ENCODE measurements at places on chromosomes 1 and 21.

DNA sequence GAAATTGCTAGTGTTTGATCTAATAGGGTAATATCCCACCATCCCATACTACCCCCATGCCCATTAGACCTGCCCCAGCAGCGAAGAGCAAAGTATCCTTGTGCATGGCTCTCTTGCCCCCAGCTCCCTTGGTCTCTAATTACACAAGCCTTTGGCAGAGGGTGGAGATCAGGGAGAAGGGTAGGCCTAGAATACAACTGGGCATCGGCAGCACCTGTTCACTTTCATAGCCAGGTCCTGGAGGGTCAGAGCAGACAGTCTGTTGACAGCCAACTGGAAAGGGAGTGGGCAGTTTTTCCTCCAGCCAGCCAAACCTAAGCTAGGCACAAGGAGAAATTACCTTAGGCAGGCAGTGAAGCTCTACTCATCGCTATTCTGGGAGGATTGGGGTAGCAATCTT is 2.7 kb upstream of the PIGC start:
- DNase-seq = no peak

DNA sequence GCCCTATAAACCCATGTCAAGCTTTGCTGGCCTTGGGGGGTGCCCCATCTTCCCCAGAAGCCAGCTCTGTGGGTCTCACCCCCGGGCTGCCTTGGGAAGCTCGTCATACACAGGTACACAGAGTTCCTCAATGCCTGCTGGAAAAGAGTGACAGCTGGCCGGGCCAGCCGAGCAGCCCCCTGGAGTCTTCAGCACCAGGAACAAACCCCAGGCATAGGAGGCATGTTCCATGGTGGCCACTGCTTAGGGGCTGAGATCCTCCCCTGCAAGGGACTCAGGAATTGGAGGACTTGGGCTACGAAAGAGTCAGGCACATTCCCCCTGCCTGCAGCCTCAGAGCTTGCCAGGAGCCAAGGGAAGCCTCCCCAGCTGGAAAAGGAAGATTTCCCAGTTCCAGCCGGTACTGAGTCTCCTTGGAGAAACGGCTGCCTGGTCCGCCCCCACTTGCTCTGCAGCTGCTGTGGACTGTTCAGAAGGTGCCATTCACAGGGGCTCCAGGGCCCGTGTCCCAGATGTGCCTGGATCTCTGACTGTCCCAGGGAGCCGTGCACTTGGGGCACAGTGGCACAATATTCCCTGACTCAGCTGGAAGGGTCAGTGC is 89.5 kb downstream of the STUM start:
- no peak for DNase-seq

DNA sequence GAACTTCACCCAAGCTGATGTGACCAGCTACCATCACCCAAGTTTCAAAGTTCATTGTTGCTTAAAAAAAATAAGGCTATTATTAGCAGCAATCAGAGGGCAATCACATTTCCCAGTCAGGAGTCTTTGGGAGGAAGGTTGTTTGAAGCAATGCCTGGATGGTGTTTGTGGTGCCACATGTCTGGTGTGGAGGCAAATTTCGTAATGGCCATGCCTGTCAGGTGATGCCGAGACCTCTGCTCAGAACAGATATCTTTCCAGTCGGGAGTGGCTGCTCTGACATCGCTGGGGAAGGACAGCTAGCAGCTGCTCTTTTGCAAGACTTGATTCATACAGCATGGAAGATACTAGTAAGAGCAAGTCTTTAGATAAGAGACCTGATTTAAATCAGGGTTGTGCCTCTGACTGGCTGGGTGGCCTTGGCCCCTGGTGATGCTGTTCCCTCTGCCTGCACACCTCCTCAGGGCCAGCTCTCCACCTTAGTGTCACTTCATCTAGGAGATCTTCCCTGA is 187.8 kb upstream of the JUN start:
- no peak for DNase-seq

DNA sequence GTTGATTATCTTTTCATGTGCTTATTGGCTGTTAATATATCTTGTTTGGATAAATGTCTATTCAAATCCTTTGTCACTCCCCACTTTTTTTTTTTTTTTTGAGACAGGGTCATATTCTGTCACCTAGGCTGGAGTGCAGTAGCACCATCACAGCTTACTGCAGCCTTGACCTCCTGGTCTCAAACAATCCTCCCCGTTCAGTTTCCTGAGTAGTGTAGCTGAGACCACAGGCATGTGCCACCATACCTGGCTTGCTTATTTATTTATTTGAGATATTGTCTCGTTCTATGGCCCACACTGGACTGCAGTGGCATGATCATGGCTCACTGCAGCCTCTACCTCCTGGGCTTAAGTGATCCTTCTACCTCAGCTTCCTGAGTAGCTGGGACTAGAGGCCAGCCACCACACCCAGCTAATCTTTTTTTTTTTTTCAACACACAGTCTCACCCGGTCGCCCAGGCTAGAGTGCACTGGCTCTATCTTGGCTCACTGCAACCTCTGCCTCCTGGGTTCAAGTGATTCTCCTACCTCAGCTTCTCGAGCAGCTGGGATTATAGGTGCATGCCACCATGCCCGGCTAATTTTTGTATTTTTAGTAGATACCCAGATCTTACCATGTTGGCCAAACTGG is 13.9 kb upstream of the MYCL start:
- no peak for DNase-seq

DNA sequence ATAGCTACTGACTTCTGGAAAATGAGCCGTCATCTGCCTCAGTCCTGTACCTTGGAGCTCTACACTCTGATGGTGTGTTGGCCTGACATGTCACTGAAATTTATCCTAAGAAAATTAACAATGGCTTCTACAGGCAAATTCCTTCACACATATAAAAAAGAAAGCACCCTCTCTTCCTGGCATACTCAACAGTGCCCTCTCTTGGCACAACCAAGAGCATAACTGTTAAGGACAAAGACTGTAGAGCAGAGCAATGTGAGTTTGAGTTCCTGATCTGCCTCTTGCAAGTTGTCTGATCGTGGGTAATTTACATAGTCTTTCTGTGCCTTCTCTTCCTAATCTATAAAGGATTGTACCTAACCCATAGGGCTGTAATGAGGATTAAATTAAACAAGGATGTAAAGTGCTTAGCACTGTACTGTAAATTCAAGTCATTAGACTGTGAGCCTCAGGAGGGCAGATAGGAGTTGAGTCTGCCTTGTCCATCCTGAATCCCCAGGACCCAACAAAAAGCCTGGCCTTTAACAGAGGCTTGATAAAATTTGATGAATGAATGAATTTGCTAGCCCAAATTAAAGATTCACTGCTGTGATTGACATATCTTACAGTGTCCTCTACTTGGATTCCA is 83.5 kb downstream of the SYF2 start:
- DNase-seq = peak; percentile 51

DNA sequence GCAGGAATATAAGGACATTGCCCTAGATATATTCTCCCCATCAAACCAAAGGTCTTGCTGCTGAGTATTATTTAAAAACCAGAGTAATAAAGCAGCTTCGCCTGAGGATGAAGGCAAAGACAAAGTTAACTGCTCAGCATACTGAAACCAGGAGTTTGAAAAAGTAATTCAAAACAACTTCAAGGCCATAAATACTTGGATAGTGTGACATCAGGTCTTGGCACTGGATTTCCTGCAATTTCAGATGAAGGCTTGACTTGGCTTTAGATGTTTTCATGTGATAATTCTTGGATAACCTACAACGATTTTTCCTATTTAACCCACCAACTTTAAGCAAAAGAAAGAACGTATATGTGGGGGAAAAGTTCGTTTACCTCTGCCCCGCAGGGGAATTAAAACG is 10.6 kb downstream of the SOD1 start:
- no peak for DNase-seq

DNA sequence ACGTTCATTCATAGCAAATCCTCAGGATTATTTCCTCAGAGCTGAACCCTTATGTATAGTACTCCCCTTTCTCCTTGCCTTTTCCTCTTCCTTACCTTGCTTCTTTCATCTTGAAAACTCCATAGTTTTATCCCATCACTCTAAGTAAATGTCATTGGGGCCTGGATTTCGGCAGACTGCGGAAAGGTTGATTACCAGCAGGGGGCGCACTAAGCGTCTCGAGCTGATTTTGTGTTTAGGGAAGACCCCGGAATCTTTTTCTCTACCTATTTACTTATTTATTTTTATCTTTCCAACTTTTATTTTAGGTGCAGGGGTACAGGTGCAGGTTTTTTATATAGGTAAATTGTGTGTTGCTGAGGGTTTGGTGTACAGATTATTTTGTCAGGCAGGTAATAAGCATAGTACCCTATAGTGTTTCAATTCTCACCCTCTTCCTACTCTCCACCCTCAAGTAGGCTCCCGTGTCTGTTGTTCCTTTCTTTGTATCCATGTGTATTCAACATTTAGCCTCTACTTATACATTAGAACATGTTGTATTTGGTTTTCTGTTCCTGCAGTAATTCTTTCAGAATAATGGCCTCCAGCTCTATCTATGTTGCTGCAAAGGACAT is 11.4 kb upstream of the MTARC1 start:
- peak; percentile 44 for DNase-seq

- DNase-seq = no peak
Measured at GRCh38 chr1:6163191-6163972, 16.7 kb downstream of the CHD5 start.

GRCh38 chr1:153941826-153942725 is 4.4 kb downstream of the DENND4B start:
- no peak for DNase-seq

DNA sequence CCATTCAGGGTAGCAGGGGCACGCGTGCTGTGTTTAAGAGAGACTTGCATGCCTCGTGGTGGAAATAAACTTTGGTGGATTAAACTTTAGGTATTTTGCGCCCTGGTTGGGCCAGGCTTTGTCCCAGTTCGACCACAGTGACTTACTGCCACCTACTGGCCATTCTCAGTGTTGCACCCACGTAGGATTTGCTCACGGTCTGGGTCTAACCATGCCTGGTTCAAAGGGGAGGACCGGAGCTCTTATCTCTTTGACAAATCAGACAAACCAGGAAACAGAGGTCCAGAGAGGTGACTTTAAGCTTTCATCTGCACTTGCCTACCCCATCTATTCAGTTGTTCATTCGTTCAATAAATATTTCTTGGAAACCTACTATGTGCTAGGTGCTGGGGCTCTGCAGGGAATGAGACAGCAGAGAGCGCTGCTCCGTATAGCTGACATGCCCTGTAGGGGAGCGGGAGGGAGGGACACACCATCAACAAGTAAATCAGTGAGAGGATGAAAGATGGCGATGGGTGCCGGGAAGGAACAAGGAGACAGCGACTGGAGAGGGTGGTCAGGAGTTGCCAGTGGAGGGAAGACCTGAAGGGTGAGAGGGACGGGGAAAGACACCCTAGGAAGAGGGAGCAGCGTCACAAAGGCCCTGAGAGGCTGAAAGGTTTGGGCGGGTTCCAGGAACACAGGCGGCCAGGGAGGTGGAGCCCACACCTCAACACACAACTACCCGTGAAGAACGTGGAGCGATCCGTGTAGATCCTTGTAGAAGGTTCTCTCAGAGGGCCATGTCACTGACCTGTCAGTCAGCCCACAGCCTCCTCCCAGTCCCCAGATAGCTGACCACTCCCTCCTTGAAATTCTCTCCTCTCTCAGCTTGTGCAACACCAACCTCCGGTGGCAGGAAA is 27.2 kb upstream of the TINAGL1 start:
- peak; percentile 87 for DNase-seq

DNA sequence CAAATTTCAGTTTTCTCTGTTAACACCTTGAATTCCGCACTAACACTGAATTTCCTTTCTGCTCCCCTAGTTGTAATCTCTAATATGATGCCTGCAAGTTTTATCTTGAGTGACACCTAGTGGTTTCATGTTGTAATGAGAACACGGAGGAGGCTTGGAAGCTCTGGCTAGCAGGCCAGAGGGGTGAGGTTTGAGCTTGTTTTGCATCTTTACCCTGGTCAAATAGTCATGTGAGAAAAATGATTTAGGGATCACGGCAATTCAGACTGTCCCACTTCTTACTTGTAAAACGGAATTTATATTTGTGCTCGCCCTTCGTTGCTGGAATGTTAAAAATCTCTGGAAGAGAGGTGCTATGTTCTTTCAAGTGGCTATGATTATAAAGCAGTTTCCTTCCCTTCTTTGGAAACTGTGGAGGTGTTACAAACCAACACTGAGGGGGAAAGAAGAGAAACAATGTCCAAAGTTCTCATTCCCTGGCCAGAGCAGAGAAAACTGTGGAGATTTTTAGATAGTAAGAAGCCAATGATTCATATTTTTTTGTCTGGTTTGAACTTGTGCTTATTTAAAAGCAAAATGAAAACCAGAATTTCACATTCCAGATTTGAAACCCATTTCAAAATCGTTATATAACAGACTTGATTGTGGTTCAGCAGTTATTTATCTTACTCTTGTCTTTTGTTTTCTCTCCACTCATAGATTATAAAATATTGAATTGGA is 5.3 kb upstream of the MROH9 start:
- peak; percentile 58 for DNase-seq

- DNase-seq = no peak
Measured at GRCh38 chr1:64163970-64164369, 39.5 kb upstream of the UBE2U start.

DNA sequence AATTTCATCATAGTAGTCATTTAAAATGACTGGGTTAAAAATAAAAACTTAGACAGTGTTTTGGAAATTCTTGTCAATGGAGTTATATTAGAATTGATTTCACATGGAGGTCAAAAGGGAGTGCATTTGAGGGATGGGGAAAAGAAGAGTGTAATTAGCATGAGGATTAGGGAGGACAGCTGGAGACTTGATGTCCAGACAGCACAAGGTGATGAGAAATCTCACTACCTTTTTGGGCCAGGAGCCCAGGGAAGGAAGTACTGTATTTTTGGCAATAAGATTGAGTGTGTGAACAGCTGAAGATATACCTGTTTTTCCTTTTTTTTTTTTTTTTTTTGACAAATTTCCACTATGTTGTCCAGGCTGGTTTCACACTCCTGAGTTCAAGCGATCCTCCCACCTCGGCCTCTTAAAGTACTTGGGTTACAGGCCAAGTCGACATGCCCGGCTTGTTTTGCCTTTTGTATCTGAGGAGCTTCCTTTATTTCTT is 163.6 kb downstream of the PAPPA2 start:
- DNase-seq = no peak

- no peak for DNase-seq
Measured at GRCh38 chr1:3534803-3535637, 76.3 kb downstream of the MEGF6 start.

GRCh38 chr1:15038232-15039016 is 115.1 kb upstream of the TMEM51 start:
- no peak for DNase-seq

GRCh38 chr1:86062453-86062852 is 94.1 kb downstream of the COL24A1 start:
- DNase-seq = no peak

- DNase-seq = no peak
Measured at GRCh38 chr1:66288048-66288447, 245.9 kb upstream of the SGIP1 start.

DNA sequence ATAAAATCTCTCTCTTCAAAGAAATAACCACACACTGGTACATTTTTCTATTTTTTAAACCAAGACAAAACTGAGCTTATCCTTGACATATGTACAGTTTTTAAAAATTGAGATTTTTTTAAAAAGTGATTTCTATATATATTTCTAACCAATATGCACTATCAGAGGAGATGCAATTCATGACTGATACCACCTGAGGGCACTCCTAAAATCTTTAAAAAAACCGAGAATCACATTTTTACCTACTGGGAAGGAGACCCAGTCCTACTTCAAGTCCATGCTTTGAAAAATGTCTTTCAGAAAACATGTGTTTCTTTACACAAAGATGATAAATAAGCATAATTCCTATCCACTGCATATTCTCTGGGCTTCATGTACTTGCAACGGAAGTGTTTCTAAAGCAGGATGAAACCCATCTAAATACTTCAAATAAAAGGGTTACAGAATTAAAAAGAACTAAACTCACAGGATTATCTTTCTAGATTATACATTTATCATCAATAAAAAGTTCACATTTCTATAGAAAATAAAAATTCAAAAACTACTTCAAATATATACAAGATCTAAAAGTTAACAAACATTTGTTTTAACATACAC is 98.6 kb downstream of the ENAH start:
- peak; percentile 35 for DNase-seq

All from GM10248 (cell line).